NCI-H2081 (cell line): ENCODE measurements at places on chromosomes 11 and 22.

DNA sequence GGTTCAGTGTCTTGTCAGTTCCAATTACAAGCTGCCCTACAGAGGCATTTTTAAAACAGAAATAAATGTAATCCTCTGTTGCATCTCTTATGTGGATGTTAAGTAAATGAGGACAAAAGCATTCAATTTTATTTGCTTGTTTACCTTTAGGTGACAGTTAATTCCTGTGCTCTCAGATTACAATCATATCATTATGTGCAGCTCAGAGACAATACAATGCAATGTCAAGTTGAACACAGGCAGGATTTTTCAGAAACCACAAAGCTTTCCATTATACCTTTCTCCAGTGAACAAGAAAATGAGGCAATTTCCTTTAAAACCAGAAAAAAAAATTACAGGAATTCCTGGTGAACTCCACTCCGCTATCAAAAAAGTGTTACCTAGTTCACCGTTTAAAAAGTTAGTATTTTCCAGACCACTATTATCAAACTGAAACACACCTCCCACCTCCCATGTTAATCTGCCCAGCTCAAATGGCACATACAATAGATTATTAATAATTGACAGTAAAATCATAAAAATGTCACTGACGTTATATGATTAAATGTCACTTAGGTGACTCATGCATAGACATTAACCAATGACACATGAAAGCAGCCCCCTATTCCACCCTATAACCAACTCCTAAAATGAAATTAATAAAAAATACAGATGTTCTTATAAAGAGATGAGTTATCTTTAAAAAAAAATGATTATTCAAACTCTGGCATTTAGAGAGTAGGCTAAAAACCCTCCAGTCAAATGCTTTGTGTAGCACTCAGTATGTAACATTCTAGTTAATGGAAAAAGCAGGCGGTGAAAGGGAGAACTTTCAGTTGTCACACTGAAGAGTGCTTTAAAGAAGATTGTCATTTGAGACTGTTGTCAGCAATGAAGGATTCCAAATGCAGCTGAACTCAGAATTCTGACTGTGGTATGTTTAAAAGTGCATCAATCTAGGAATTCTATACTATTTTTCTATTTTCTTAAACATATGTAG, 98.6 kb downstream of the MUC15 start:
- DNase-seq: no peak

DNA sequence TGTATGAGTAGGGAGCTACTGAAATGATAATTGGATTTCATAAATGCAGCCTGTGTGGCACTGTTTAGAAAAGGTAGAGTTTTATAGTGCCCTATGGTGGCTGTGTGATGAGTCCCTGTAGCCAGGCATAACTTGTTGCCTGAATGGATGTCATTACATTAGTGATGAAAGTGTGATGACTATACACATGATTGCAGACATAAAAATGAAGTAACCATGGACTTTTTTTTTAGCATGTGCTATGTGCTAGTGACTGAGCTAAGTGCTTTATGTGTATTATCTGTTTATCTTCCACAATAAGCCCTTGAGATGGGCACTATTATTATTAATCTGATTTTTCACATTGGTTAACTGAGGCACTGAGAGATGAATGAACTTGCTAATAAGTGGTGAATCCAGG, 13.5 kb upstream of the GRAMD1B start:
- peak; percentile 92 for DNase-seq

- DNase-seq: no peak
Observed at GRCh38 chr11:2521733-2522630, 77.2 kb downstream of the KCNQ1 start.

- no peak for DNase-seq
Observed at GRCh38 chr11:90874986-90875385, 652.1 kb upstream of the CHORDC1 start.

DNA sequence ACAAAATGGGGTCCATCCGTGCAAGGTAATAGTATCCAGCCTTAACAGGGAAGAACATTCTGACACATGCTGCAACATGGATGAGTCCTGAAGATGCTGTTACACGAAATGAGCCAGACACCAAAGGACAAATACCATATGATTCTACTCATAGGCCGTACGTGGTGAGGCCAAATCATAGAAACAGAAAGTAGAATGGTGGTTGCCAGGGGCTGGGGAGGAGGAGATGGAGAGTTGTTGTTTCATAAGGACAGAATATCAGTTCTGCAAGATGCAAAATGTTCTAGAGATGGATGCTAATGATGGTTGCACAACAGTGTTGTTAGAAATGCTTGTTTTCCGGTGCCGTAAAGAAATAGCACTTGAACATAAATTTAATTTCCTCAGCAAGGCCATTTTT, 2.6 kb downstream of the TBX10 start:
- DNase-seq: no peak

DNA sequence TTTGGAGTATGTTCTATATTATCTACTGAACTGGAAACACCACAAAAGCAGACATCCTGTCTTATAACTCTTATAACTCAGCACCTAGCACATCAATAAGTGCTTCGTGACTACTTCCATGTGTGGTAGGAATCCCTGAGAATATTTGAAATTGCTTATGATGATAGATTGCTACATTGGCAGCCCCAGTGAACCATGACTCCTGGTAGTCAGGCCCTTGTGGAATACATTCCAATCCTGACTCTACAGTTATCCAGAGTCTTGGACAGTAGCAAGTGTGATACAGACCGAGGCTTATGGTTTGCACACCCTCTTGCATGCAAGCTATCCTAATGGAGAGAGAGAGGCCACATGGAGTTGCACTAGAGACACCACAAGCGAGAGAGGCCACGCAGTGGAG, 59.5 kb upstream of the PHF21A start:
- DNase-seq: no peak

GRCh38 chr11:17725174-17725573, 5.8 kb downstream of the MYOD1 start:
- no peak for DNase-seq

- no peak for DNase-seq
Observed at GRCh38 chr11:6657346-6657745, 1.7 kb upstream of the DCHS1 start.

DNA sequence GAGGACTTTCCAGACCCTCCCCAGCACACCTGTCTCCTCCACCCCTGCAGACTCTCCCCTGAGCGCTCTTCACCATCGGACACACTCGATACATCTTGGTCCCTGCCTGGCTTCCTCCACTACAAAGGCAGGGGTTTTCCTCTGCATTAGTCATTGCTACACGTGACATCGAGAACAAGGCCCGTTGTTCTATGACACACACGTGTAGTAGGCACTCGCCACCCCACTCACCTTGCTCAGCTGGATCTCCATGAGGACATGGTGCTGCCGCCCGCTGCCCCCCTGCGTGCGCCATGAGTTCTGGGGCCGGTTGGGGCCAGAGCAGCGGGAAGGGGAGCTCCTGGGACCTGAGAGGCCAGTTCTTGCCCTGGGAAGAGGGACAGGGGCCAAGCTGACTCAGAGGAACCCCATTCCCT, 16.7 kb downstream of the ATG2A start:
- DNase-seq: no peak

DNA sequence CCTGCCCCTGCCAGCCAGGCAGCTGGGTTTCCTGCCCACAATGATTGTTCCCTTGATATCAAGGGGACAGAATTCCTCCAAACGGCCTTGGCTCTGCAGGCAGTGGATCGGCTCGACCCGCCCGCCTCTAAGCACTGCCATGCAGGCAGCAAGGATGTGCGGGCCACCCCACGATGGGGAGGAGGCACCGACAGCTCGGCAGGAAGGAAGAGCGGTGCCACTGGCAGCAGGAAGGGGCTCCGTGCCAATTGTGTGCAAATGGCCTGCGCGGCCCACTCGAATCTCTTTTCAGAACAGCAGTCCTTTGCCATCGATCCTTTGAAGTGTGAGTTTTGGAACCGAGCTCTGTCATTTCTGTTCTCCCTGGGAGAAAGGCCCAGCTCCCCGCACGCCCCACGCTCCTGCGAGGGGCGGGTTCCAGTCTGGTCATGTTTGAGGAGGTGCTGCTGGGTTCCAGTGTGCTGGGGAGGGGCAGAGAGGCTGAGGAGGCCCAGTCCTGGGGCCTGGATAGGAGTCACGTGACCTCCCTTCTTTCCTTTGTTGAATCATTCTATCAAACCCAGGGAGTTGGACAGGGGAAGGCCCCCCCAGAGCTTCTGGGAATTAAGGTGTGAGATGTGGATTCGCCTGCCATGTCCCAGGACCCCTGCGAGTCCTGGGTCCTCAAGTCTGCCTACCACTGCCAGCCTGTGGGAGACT, 406.0 kb downstream of the CTTN start:
- no peak for DNase-seq

DNA sequence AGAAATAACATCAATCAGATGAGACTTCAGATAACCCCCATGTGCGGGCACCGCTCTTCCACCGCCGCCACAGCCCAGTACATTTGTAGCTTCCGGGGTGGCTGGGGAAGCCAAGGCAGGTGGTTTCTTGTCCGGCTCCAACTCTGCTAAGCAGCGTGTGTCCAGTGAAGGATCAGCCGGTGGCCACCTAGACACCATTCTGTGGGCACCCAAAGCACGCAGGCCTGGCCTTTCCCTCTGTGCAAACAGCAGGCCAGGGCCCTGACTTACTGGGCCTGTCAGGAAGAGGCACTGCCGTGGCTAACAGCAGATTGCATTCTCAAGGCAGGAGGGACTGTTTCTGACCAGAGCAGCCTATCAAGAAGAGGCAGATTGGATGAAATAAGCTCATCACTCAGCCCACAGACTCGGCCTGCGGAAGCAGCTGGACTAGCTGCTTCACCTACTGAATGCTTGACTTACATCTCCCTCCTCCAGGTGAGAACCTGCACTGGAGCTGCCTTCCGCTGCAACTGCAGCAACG, 74.8 kb downstream of the ETS1 start:
- DNase-seq: no peak

GRCh38 chr22:49785841-49786471, 41.7 kb downstream of the BRD1 start:
- DNase-seq: no peak

- DNase-seq: no peak
Observed at GRCh38 chr11:22749536-22749935, 80.1 kb downstream of the SVIP start.
